ENCODE measurements at places on chromosomes 1 and 21.

GRCh38 chr1:190147616-190148015, 330.0 kb downstream of the BRINP3 start:
- no peak for DNase-seq

DNA sequence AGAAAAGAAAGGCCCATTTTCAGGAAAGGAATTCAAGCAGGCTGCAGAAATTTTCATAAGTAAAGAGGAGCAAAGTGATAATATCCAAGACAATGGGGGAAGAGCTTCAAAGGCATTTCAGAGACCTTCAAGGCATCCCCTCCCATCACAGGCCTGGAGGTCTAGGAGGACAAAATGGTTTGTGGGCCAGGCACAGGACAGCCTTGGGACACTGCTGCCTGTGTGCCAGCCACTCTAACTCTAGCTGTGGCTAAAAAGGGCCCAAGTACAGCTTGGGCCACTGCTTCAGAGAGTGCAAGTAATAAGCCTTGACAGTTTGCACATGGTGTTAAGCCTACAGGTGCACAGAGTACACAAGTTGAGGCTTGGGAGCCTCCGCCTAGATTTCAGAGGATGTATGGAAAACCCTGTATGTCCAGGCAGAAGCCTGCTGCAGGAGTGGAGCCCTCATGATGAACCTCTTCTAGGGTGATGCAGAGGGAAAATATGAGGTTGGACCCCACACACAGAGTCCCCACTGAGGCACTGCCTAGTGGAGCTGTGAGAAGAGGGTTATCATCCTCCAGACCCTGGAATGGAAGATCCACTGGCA, 51.8 kb upstream of the ZSWIM5 start:
- no peak for DNase-seq

- DNase-seq: no peak
These were observed 28.2 kb upstream of the CRNN start for GRCh38 chr1:152442301-152442700.

DNA sequence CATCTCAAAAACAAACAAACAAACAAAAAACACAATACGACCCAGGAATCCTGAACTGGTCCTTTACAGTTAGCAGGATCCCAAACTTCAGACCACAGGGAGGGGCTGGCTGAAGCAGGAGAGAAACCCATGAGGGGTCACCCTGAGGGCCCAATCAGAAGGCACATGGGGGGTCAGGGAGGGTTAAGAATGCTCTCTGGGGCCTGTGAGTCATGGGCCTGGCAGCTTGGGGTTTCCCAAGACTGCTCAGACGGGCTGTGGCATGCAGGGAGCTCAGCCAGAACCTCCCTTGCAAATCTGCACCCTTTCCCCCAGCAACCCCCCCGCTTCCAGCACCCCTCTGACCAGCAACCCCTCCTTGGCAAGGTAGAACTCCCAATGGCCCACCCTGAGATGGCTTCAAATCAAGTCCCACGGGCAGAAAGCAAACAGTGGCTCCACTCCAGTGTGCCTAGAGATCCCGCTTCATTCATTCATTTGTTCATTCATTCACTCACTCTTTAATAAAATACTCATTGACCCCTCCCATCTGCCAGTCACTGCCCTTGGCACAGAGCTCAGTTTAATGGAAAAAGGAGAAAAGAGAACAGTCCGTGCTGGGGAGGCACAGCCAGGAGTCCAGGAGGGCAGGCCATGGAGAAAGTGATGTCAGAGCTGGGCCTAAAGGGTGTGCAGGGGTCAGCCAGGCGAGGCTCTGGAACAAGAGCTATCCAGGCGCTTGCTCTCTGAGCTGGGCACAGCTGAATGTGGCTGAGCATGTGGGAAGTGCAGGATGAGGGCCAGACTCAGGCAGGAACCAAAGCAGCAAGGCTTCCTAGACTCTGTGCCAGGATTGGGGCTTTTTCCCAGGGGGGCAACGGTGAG, 8.2 kb downstream of the UQCRHL start:
- DNase-seq: peak; percentile 35

GRCh38 chr1:197706601-197707000, 68.7 kb downstream of the DENND1B start:
- DNase-seq: no peak

DNA sequence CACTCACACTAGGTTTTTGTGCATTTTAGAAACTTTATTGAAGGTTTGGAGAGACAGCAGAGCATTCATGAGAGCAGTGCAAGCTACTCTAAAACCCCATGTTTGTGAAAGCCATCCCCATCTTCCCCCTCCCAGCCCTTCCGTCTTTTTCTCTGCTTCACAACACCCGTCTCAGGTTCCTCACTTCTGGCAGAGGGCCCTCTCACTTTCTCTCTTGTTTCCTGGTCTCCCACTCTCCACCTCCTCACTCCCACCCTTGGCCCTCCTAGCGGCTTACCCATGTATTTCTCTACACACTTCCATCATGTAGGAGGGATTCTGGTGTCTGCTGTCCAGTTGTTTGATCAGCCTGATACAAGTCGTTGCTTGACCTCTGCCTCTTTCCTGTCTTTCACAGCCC, 92.7 kb downstream of the LRRC8C start:
- DNase-seq: no peak

- no peak for DNase-seq
These were observed 4.5 kb upstream of the ANKRD13C start for GRCh38 chr1:70358921-70359564.

Measured in activated CD4-positive, alpha-beta T cell treated with anti-CD3 and anti-CD28 coated beads for 48 hours (primary cell).